Inflammatory macrophage (primary cell): ENCODE measurements at places on chromosomes 11 and 22.

- no peak for DNase-seq
Observed at GRCh38 chr11:28482666-28483065, 374.5 kb downstream of the METTL15 start.

- DNase-seq: no peak
Observed at GRCh38 chr11:84671325-84671999, 955.7 kb downstream of the DLG2 start.

GRCh38 chr11:92401520-92401919 is 176.9 kb downstream of the FAT3 start:
- no peak for DNase-seq

DNA sequence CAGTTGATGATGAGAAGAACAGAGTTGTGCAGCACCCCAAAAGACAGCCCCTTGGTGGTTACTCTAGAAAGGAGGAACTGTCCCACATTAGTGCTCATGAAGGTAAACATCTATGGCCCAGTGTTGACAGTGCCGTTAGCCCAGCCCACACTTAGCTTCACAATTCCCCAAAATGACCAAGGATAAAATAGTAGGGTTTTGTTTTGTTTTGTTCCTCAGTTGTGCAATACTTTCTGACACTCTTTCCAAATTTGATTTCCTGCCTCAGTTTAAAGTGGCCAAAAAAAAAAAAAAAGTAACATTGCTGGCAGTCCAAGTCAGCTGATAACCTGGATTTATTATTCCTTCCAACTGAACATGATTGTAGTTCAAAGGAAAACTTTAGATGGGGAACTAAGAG is 269.4 kb downstream of the TMEM135 start:
- no peak for DNase-seq

DNA sequence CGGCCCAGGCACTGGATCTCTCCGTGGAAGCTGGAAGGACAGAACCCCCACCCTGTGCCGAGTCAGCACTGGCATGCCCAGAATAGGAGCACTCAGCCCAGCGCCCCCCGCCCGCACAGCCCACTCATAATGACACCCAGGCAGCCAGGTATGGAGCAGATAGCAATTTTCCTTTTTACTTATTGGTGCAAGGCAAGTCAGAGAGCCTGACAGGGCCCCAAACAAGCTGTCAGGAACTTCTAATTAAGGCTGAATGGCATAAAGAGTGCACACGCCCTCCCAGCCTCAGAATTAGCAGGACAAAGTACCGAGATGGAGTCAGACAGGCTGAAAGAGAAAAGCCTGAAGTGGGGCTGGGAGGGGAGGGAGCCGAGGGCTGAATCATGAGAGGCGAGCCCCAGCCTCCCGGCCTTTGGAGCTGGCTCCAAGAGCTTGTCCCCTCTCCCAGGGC is 76.9 kb downstream of the DSCAML1 start:
- DNase-seq: no peak

- DNase-seq: no peak
Observed at GRCh38 chr11:122727101-122727929, 71.8 kb downstream of the UBASH3B start.

DNA sequence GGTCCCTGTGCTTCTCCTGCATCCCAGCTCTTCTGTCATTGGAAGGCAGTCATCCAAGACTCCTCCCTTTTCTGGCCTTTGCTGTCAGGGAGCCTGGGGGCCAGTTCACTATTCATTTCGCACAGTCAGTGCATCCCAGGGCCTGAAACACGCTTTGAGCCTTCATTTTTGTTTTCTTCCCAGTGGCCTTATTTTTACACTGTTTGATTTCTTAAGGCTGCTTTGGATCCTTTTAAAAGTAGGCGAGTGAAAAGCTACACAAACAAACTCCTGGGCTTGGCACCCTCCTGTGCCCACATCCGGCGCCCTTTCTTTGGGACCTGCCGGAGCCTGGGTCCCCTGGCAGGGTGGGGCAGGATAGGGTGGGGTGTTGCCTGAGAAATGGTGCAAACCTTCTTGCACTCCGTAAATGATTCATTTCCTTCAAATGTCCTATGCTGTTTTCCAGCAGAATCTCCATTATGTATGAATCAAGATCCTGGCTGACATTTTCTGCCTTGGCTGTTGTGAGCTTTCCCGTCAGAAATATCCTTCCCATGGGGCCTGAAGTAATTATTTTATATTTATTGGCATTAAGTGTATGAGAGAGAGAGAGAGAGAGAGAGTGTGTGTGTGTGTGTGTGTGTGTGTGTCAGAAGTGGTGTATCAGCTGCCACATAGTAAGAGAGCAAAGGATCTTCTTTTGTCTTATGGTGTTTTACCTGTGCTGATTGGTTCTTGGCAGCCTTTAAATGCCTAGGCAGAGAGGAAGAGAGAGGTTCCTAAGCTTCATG is 45.6 kb downstream of the BCR start:
- peak; percentile 6 for DNase-seq

- DNase-seq: no peak
Observed at GRCh38 chr11:114482114-114482513, 42.8 kb downstream of the REXO2 start.
